Activated CD8-positive, alpha-beta memory T cell treated with anti-CD3 and anti-CD28 coated beads, Interleukin-2, amount 10 ng/mL, durations not matched to agents 7 days and 5 days (primary cell): ENCODE measurements at places on chromosomes 12 and 14. TPM values are rescaled to one million over a fixed set of nuclear protein-coding genes. Genes with fewer than 3 reads are reported as not detected.

DNA sequence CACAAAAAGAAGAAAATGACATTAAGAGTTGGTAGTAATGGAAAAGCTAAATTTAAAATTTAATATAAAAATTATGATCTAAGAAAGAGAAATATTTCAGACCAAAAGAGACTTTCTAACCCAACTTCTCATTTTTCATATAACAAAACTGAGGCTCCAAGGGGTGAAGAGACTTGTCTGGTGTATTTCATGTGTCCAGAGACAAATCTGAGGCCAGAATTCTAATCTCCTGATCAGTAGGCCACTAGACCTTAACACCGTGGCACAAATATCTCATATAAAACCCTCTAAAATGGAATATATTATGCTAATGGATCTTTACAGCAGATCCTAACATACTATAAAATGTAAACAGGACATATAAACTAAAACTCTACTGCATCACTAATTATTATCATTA lies 275.7 kb upstream of the SLC16A7 start:
- DNase-seq: no peak

GRCh38 chr12:3491938-3492792 lies 1.2 kb downstream of the PRMT8 start:
- DNase-seq: peak; percentile 53

DNA sequence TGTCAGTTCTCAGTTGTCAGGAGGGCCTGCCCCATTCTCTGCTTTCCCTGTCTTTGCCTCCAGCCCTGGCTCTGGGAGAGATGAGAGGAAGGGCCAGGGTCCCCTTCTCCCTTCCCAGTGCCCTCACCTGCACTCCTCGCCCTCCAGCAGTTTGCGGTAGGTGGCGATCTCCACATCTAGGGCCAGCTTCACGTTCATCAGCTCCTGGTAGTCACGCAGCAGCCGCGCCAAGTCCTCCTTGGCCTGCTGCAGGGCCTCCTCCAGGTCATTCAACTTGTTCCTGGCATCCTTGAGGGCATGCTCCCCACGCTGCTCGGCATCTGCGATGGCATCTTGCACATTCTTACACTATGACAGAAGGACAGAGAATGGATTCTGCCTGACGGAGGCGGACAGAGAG lies 5.4 kb downstream of the KRT2 start:
- no peak for DNase-seq

GRCh38 chr14:68703093-68703492 lies 89.8 kb downstream of the ZFP36L1 start:
- DNase-seq: no peak

GRCh38 chr12:79557690-79558315 lies 133.0 kb downstream of the PAWR start:
- DNase-seq: no peak

GRCh38 chr12:100578923-100579322 lies 5.4 kb downstream of the GAS2L3 start:
- no peak for DNase-seq

DNA sequence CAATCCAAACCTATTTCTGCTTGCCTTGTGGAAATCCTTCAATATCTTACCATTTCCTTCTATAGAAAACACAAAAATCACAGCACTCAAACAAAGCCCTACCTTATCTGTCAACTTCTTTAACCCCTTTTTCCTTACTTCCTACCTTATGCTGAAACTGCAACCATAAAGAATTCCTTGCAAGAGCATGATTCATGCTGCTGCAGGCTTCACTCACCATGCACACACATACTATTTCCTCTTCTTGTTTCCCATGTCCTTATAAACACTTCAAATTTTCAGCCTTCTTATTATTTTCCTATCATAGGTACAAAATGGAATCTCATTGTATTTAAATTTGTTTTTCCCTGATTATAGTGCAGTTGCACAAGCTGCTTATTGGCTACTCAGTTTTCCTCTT lies 23.3 kb downstream of the LMNTD1 start:
- DNase-seq: no peak

GRCh38 chr14:29821242-29821641 lies 106.4 kb downstream of the PRKD1 start:
- DNase-seq: no peak

DNA sequence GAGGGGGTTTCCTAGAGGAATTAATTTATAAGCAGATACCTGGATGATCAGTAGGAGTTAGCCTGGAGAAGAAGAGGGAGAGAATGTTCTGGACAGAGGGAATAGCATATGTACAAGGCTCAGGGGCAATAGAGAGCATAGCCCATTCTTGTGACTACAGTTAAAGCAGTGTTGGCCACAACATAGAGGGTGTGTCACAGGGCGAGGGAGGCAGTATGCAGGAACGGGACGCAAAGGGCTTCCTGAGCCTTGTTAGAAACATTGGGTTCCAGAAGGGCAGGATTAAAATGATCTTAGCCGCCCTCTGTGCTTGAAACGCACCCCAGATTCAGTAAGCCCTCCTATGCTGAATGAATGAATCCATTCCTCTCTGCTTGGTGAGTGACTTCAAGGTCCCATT lies 142.2 kb upstream of the PWP1 start:
- DNase-seq: no peak

DNA sequence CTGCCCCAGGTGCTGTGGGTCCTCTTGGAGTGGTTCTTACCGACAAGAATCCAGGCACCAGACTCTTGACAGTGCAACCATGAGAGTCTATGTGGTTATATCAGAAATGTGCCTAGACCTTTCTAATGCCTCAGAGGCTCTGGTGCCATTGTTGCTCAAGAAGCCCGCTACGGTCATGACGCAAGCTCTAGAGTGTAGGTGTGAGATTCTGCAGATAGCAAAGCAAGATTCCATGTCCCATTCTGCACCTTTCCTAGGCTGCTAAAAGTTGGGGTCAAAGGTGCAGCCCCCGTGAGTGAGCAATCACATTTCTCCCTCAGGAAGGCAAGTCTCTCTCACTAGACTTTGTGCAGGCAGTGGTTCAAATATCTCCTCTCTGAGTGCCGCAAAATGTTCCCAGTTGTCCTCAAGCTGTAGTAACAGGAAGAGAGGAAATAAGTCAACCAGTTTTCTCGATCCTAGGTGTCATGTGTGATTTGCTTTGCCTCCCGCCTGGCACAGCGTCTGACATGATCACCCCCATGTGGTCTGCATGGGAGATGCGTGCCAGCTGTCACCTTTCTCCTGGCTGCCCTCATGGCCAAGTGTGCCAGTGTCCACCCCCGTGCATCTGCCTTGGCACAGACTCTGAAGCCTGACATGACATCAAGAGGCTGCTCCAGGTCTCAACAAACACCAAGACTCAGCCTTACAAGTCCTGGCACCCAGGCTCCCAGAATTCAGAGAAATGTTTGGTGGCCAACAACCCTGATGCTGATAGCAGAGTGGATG lies 122.5 kb upstream of the COCH start:
- DNase-seq: no peak

DNA sequence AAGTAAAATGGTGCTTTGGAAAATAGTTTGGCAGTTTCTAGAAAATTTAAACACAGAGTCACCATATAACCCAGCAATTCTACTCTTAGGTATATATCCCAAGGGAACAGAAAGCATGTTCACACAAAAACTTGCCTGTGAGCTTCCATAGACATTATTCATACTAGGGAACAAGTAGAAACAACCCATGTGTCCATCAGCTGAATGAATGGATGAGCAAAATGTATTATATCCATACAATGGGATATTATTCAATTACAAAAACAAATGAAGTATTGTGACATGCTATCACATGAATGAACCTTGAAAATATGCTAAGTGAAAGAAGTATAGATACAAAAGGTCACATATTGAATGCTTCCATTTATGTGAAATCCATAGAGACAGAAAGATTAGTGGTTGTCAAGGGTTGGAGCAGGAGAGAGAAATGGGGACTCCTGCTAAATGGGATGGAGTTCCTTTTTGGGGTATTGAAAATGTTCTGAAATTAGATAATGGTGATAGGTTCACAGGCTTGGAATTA lies 7.9 kb downstream of the SLC10A1 start:
- DNase-seq: no peak

DNA sequence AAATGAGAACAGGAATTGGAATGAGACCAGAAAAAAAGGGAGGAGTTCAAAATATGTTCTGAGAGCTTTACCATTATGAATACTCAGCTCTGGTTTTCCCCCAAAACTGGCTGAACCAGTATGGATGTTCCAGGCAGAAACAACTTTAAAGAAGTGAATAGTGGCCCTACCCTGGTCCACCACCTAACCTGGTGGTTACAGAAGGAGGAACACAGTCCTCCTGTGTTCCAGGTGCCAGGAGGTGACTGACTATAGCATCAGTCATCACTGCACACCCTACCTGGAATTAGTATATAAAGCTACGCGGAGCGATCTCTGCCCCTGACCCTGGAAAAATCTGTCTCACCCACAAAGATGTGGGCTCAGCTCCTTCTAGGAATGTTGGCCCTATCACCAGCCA lies at the start of gene A2ML1:
Gene A2ML1 (plus strand): TSS at position 324 of the 400 bp plus-strand sequence. CDS start 31 bp downstream, at position 355.
- no peak for DNase-seq

DNA sequence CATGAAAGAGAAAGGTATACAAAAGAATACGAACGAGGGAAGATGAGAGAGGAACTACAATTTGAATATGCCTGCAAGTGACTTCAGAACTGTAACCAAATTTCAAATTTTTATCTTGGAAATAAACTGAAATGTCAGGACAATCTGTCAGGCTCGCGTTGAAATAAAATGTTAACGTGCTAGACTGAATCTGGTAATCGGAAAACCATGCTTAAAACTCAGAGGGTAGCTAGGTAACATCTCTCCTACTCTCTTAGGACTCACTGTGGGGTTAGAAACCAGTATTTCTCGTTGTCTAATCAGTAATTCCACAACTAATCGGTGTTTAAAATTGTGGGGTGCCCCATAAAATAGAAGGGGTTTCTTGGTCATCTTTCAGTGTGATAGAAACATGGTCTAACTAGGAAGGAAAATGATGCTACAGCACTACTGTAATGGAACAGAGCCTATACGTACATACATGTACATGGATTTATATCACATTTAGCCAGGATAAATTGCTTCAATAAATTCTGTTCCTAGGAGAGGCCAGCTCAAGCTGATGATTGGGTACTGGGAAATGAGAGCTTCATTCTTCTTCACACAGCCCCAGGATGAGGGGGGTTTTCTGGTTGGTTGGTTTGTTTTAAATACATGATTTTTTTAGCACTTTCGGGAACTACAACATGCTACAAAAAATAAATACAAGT lies 23.9 kb downstream of the ATF7 start:
- no peak for DNase-seq

DNA sequence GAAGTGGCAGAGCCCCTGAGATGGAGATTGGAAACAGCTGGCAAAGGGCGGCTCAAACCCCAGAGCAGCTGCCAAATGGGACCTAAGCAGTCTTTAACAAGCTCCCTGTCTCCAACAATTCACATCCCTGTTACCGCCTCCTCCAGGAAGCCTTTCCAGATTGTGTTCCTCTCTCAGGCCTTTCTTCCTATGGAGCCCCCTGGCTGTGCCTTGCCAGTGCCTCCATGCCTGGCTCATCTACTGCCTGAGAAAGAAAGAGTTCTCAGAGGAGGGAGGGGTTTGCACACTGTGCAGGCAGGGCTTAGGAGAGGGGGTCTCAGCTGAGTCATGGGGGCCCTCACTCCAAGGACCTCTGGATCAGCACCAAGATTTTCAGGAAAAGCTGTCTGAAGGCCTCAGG lies 8.8 kb upstream of the KRT74 start:
- DNase-seq: no peak

GRCh38 chr12:57518920-57519795 lies 1.2 kb downstream of the DDIT3 start:
- DNase-seq: peak; percentile 56

DNA sequence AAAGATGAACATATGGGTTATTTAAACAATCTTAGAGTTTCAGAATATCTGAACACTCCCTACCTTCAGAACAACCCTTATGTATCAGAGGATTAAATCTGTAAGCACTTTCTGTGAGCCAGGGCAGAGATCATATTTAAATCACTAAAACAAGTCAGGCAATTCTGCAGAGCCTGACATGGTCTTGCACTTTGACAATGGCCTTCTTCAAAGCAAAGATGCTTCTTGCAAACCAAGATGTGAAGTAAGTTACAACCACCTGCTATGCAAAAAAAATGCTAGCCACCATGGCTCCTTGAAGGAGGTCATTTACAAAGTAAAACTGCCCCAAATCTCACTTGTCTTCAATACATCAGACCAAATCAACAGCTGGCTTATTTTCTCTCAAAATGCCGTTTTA lies 3.2 kb downstream of the PPP1CC start:
- no peak for DNase-seq

DNA sequence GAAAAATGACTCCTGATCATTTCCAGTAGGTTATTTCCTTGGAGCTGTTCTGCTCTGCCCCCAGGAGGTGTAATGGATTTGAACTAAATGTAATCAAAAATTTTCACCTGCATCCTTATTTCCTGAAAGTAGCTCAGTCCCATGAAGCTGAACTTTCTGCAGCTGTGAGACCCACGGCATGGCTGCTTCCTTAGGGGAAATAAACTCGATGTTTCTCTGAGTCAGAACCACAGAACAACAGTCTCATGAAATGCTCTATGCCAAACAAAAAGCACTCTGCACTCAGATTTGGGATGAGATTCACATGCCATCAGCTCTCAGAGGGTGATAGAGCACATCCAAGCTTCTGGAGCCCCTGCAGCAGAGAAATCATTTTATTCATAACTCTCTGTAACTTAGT lies 224.1 kb upstream of the PLEKHG7 start:
- no peak for DNase-seq

- no peak for DNase-seq
These were observed 69.3 kb upstream of the FRMD6 start for GRCh38 chr14:51582437-51582836.

- peak; percentile 93 for DNase-seq
These were observed 24.2 kb downstream of the SH2B3 start for GRCh38 chr12:111429828-111430432.

DNA sequence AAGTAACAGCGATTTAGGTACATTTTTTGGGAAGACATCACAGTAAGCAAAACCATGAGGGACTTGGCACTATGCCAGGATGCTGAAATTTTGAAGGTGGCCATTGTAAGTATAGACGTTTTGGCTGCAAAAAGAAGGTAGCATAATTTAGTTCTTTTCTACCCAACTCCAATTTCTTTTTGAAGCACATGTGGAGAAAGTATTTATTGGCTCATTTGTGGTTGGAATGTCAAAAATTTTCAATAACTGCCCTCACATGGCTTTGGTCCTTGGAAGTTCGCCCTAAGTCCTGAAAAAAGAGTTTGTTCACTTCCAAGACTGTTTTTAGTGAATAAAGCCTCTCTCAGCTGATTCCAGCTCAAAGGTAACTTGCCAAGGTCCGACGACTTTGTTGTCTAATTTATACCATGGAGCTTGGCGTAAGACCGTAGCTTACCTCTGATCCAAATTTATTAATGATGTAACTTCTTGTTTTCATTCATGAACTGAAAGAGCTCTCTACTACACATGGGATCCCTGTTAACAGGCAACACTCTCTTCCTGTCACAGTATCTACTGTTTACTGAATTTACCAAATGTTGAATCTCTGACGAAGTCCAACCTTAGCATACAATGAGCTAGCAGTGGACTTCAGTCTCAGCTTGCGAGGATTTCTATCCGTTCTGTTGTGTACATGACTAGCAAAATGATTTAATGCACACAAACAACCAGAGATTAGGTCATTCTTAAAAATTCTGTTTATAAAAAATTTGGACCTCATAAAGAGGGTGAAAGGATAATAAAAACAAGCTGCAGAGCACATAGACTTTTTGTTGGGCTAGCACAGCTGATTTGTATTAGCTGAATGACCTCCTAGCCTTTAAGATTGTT lies 49.0 kb downstream of the MSRB3 start:
- no peak for DNase-seq

Gene LUM
- total RNA-seq: not detected

Gene CD163L1
- total RNA-seq: not detected

Gene LRRC43
- total RNA-seq: not detected

Gene CMTM5
- not detected for total RNA-seq

Gene BMP4
- total RNA-seq: 0.29 TPM

Gene RAPGEF3
- 1.5 TPM for total RNA-seq

Gene CDK2
- total RNA-seq: 146 TPM
